Right lobe of liver (tissue), 6 donors: ENCODE measurements at places on chromosomes 1 and 21. TPM values are rescaled to one million over a fixed set of nuclear protein-coding genes. Genes with fewer than 3 reads are reported as not detected.

Gene NENF
- total RNA-seq, result 38.0 TPM

Gene MSH4
- 0.05 TPM for total RNA-seq

Gene MRPL9
- 35.7 TPM for total RNA-seq

Gene NBPF9
- 29.8 TPM for total RNA-seq

Gene OR14K1
- total RNA-seq, result not detected

Gene KRTAP19-1
- not detected for total RNA-seq

Gene C1orf74
- 1.6 TPM for total RNA-seq

Gene NLRP3
- 0.44 TPM for total RNA-seq

Gene PRAMEF1
- total RNA-seq, result not detected

Gene SH2D2A
- 1.3 TPM for total RNA-seq

Gene HORMAD1
- not detected for total RNA-seq

Gene BRINP3
- total RNA-seq, result not detected

GRCh38 chr1:107870696-107871095, 94.3 kb downstream of the VAV3 start:
- no peak for DNase-seq

DNA sequence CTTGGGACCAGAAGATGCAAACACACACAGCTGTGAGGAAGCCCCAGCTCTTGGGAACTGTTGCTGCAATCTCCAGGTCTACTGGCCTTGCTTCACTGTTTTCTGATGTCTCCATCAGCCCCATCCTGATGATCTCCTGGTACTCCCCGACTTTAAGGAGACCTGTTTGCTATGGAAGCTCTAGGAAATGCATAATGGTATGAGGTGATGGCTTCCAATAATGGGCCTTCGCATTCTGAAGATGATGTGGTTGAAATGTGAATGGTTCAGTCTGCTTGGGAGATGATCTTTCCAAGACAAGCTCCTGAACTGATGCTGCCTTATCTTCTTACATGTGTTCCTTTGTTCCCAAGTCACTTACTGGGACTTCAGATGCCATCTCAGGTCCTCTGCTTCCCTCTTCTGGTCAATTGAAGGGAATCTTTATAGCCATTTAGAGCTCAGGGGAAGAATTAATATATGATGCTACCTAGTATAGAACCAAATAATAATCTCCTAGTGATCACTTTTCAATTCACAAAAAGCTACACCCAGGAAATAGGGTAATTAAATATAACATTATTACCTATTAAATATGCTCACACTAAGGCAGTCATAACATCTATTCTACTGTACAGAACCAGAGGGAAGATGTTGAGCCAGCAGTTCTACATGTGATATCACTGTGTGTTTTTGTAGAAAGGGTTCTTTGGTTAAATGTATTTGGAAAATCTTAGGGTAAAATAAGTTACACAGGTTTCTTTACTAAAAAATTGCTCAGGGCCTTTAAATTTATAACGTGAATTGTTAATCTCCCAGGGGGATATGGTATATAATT, 73.9 kb upstream of the VTCN1 start:
- DNase-seq, result no peak

- peak; percentile 51 for DNase-seq
Observed at GRCh38 chr21:43911935-43912487, 47.0 kb downstream of the AGPAT3 start.

- no peak for DNase-seq
Observed at GRCh38 chr21:45863751-45864150, 117.8 kb upstream of the COL6A1 start.

- no peak for DNase-seq
Observed at GRCh38 chr1:24978383-24979032, 48.4 kb upstream of the RUNX3 start.

GRCh38 chr21:23215261-23215660, 2217.1 kb downstream of the NCAM2 start:
- no peak for DNase-seq

- no peak for DNase-seq
Observed at GRCh38 chr21:24948186-24948585, 659.1 kb downstream of the MRPL39 start.

DNA sequence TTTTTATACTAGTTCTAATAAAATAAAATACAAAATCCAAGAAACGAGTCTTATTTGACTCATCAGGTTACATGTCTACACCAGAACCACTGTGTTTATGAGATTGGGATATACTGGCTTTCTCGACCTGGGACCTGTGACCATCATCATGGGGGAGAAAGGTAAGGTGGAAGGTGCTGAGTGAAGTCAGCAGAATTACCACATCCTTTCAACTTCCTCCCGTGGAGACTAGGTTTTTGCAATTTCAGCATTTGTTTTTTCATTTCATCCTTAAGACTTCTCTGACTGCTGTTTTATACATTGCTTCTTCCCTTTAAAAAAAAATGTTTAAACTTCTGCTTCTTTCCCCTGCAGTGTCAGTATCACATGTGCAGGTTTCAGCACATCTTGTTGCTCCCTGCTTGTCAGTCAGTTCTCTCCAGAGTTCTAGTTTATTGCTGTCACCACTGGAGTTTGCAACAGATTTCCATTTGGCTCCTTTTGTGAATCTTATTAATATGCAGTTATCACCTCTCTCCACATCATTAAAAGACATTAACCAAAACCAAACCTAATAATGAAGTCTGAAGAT, 60.4 kb upstream of the HAO2 start:
- no peak for DNase-seq

DNA sequence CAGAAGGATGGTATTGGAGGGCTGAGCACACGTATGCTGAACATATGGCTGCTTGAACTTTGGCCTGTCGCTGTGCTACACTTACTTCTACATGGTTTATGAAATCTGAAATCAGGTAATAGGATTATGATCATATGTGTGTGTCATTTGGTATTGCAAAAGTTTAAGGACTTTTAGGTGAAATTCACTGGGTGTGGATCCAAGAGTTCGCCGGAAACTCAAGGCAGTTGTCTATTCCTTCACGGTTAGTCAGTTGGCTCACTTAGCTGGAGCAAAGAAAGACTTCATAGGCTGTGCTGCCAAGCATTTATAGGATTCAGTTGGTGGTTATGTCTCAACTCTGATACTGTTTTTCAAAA, 927 bp downstream of the UAP1 start:
- DNase-seq, result no peak

- no peak for DNase-seq
Observed at GRCh38 chr1:20691872-20692271, 25.9 kb downstream of the KIF17 start.

DNA sequence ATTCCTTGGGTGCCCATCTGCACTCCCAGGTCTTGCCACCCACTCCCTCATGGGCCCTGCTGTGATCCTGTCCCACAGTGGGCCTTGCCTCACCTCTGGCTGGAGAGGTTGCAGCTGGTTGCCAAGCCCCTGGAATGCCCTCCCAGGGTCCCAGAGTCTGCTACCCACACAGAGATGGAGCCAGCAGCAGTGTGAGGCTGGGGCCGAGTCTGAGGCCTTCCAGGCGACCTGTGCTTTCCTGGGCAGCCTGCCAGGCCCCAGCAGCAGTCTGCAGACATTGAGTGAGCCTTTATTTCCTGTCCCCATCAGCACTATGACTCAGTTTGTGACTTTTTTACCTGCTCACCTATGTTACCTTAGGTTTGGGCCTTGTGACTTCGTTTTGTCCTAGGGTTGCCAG, 25.0 kb upstream of the TSPAN2 start:
- no peak for DNase-seq

- no peak for DNase-seq
Observed at GRCh38 chr1:99843760-99844159, 6.4 kb upstream of the AGL start.

DNA sequence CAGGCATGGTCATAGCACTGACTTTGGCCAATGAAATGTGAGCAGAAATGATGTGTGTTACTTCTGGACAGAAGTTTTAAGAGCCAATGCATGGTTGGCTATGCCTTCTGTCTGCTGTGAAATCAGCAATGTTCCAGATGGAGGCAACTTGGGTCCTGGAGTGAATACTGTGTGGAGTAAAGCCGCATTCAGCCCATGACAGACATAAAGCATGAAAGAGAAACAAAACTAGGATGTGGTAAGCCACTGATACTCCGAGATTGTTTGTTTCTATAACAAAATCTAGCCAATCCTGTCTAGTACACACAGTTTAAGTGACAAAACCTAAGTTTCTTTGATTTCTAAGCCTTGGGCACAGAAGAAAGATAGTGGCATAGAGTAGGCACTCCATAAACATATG, 47.1 kb upstream of the ARHGAP29 start:
- DNase-seq, result no peak

GRCh38 chr1:110928904-110929303, 34.8 kb downstream of the LRIF1 start:
- DNase-seq, result no peak

DNA sequence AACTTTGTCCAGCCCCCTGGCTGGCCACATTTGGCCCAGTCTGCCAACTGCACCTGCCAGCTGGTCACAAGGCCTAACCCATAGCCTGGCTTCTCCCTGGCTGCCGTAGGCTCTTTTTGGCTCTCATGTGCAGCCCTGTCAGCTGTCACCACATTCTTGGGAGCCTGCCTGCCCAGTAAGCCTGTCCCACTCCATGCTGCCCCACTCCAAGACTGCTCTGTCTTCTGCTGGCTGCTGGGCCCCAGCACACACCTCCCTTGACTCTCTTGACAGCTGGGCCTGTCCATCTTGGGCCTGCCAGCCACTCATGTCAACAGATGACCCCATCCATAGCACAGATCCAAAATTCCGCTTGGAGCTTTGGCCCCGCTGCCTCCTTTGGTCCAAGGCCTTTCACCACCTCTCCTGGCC, 74.3 kb upstream of the EDN2 start:
- DNase-seq, result no peak

- peak; percentile 13 for DNase-seq
Observed at GRCh38 chr21:43987509-43987908, 24.6 kb upstream of the TRAPPC10 start.

- no peak for DNase-seq
Observed at GRCh38 chr1:231550448-231550781, 21.9 kb downstream of the TSNAX start.

DNA sequence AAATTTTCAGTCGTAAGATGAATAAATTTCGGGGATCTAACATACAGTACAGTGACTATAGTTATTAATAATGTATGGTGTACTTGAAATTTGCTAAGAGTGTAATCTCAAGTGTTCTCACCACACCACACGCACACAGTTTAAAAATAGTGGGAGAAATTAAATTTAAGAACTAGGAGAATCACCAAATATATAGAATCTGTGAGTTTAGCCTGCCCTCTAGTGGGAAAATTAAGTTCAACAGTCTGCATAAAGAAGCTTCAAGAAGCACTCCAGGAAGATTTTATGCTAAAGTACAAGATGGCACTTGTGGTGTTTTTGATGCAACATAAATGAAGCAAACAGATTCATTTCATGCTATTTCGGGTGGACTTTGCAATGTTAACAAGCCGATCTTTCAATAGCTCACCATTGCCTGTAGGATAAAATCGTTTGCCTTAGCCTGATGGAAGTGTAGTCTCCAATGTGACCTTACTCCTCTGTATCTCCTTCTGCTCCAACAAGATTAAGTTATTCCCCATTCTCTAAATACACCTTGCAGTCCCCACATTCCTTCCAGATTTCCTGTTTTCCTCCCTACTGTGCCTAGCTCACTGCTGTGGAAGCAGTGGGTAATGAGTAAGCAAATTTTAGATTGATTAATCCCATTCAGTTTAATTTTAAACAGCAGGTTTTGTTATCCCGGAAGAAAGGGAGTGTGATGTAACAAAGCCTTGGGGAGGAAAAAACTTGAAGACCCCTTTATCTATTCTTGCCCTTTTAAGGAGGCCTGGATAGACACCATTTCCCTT, 8.7 kb upstream of the PIK3C2B start:
- DNase-seq, result no peak

DNA sequence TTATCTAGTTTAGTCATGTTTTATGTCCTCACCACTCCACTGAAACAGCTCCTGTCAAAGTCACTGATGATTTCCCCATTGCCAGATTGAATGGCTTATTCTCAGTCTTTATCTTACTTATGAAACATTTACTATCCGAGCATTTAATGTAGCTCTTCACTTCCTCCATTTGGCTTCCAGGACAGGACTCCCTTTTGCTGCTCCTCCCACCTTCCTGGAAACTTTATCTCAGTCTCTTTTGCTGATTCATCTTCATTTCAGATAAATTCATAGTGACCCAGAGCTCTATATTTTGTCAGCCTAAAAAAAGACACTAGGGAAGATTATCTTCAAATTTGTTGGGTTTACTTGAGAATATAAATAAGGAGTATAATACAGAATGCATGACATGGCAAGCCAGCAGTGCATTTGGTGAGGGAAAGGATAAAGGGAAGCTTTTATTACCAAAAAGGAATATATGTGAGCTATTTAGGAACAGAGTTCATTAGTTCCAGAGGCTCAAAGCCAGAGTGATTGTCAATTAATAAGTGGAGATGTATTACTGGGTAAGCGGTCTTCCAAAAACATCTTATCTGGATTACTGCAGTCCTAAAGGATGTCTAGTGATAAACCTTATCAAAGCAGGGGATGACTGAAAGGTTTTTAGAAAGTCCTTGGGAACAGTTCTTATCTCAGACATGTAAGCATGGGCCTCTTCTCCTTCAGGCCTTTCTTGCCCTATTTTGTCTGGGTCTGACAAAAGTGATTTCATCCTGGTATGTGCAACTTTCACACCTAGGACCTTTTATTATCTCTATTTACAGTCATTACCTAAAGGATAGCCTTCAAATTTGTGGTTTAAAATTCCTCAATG, 25.6 kb downstream of the IL23R start:
- DNase-seq, result no peak

DNA sequence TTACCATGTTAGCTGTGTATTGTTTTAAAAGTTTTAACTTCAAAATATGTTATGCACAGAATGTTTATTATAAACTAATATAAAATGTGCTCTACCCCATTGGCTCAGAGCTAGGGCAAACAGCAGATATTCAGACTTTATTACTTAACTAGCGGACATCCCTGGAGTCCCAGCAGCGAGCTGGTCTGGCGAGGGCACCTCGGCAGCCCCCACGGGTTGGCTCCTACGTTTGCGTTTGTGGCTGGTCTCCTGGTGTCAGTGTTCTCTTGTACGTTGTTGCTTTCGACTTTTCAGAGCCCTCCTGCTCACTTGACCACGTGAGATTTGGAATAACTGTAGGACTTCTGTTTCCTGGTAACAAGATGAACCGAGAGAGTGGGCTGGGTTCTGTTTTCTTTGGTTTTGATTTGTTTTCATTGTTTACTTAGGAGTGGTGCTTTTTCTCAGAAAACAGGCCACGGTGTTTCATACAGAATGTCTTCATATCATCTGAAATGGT, 44.5 kb downstream of the CBS start:
- DNase-seq, result no peak

GRCh38 chr1:30111431-30111830, 612.0 kb downstream of the MATN1 start:
- DNase-seq, result no peak

DNA sequence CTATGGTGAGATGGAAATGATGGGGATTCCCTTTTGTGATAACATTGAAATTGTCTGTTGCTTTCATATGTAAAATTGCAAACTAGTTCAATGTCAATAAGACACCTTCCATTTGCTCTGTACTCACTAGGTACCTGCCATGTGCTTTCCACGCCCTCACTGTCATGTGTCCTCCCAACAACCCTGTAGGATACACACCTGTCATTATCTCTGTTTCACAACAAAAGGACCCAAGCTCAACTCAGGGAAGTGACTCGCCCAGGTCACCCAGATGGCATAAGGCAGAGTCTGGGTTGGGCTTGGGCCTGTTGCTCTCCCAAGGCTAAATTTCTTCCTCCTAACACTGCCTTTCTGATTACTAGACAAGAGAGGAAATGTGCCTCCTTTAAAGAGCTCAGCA, 45.3 kb upstream of the MCOLN3 start:
- DNase-seq, result no peak

GRCh38 chr1:112790920-112791722, 76.0 kb upstream of the PPM1J start:
- DNase-seq, result no peak

- DNase-seq, result no peak
Observed at GRCh38 chr1:35524106-35524505, 33.1 kb downstream of the KIAA0319L start.

- no peak for DNase-seq
Observed at GRCh38 chr1:104459886-104460285, 710.2 kb downstream of the AMY1C start.
